ENCODE measurements at places on chromosomes 5 and 9.

DNA sequence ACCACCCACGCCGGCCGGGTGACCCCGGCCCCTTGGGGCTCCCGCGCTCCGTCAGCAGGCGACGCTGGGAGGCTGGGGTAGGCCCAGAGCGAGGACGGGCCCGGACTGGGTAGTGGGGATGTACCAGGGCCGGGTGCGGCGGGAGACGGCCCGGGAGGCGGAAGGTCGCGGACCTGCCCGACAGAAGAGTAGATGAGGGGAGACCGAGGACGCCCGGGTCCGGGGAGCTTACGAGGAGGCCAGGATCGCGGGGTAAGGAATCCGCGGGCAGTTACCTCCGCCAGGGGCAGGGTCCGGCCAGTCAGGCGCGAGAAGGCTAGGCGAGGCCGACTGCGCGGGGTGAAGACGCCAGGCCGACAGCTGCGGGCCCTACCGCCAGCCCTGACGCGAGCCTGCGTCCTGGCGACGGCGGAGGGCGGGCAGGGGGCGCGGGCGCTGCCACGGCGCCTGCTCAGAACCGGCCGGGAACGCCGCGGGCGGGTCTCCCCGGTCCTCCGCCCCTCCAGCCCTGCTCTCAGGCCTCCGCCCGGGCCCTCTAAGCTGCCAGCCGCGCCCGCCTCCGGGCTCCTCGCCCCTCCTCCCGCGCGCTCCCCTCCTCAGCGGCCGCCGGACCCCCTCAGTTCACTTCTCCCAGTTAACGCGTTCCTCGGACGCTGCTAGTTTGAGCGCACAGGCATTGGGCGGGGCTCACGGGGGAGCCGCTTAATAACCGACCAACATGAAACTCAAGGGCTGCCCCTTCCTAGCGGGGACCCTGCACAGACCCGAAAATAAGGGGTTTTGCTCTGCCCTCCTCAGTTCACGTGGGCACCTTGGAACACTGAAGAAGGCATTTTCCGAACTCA, at the start of gene CPLANE1:
Gene CPLANE1 (minus strand): TSS at position 407 of the 845 bp plus-strand sequence. CDS start 1,678 bp downstream, outside the sequence.
- DNase-seq = peak; percentile 32

DNA sequence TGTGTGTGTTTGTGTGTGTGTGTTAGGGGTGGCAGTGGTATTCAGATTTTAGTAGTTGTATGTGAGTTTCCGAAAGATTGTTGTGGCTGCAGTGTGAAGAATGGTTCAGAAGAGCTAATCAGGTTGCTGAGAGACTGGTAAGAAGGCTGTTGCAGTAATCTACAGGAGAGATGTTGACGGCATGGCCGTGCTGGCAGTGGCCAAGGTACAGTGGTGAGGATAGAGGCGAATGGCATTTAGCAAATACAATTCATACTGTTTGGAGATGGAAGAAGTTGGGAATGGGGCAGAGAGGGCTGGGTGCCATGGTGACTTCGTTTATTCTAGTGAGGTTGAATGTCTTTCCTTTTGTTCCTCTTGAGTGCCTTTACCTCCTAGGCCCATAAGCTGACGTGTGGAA, 77.5 kb upstream of the SPATA31D4 start:
- DNase-seq = no peak

GRCh38 chr5:111681414-111682120, 75.4 kb downstream of the NREP start:
- no peak for DNase-seq

DNA sequence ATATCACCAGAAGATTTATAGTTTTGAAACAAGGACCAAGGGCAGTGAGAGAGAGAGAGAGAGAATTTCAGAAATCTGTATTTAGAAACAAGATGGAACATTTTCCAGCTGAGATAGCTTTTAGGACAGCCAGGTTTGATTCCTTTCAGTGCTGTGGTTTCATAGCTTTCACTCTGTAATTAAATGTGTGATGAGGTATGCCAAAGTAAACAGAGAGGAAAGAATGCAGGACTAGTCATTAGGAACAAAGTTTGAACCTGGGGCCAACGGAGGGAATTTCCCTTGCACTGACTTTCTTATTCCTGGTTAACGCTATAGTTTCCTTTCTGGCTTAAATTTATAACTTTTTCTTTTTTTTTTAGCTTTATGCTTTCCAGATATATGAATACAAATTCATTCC, 10.0 kb upstream of the CCL28 start:
- no peak for DNase-seq

GRCh38 chr5:146828385-146828784, 50.2 kb downstream of the PPP2R2B start:
- DNase-seq = no peak

GRCh38 chr5:154541553-154541952, 63.5 kb upstream of the HAND1 start:
- DNase-seq = no peak

- no peak for DNase-seq
These were observed 3.6 kb downstream of the GOLPH3 start for GRCh38 chr5:32170303-32171151.

DNA sequence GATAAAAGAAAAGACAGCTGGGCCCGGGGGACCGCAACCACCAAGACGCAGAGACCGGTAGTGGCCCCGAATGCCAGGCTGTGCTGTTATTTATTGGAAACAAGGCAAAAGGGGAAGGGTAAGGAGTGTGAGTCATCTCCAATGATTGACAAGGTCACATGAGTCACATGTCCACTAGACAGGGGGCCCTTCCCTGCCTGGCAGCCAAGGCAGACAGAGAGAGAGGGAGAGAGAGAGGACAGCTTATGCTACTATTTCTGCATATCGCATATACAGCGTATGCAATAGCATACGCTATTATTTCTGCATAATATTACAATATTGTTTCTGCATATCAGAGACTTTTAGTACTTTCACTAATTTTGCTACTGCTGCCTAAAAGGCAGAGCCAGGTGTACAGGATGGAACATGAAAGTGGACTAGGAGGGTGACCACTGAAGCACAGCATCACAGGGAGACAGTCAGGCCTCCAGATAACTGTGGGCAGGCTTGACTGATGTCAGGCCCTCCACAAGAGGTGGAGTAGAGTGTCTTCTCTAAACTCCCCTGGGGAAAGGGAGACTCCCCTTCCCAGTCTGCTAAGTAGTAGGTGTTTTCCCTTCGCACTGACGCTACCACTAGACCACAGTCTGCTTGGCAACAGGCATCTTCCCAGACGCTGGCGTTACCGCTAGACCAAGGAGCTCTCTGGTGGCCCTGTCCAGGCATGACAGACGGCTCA, 50.3 kb downstream of the RFX3 start:
- DNase-seq = no peak

- no peak for DNase-seq
These were observed 84.9 kb downstream of the PRELID2 start for GRCh38 chr5:145750199-145750598.

GRCh38 chr5:107570181-107570580, 100.6 kb downstream of the EFNA5 start:
- DNase-seq = no peak

- DNase-seq = no peak
These were observed 67.4 kb downstream of the CTSL start for GRCh38 chr9:87793292-87793691.

- DNase-seq = no peak
These were observed 923.6 kb upstream of the DMAC1 start for GRCh38 chr9:8723195-8723594.

- no peak for DNase-seq
These were observed 36.7 kb upstream of the HMHB1 start for GRCh38 chr5:143775258-143775657.

GRCh38 chr9:108074900-108075299, 585.3 kb upstream of the KLF4 start:
- DNase-seq = no peak

DNA sequence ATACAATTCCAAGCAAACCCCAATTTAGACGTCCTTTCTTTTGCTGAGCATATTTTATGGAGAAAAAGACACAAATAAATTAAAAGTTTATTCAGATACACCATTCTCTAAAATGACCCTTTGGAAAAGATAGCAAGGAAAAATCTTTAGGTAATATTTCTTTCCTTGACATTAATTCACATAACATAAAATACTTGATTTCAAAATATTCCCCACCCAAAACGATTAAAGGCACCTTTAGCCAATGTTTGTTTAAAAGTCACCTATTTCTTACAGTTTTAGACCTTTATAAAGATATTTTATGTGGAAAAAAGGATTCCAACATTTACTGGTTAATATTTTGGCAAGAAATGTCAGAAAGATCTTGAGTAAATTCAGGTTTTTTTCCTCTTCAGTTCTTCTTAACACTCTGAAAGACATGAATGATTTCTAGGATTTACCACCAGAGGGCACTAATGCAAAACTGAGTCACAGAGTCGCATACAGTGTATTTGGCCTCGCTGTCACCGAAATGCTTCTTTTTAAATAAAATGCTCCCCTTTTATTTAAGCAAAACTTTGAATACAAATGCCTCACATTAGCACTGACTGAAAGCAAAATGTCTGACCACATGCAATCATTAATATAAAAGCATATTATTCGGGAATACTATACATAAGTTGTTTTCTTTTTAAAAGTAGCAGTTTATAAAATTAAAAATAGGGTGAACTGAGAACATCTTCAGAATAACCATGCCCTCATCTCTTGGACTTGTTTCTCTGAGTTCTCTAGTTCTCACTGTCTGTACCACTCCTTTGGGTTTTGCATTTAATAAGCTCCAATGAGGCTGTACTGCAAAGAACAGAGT, 122.5 kb downstream of the SLC1A3 start:
- no peak for DNase-seq

GRCh38 chr5:36900283-36900682, 23.7 kb downstream of the NIPBL start:
- DNase-seq = no peak

GRCh38 chr9:15505921-15506320, 4.8 kb downstream of the PSIP1 start:
- no peak for DNase-seq

- DNase-seq = no peak
These were observed 284.2 kb downstream of the MAST4 start for GRCh38 chr5:66880401-66880800.

GRCh38 chr5:4020400-4020799, 424.8 kb downstream of the IRX1 start:
- no peak for DNase-seq

- DNase-seq = peak; percentile 42
These were observed 25.2 kb upstream of the TNFAIP8 start for GRCh38 chr5:119330367-119331183.

GRCh38 chr9:110143485-110143884, 64.5 kb downstream of the C9orf152 start:
- DNase-seq = no peak

- DNase-seq = no peak
These were observed 289.3 kb upstream of the TAS2R1 start for GRCh38 chr5:9919306-9920030.

- no peak for DNase-seq
These were observed 468.2 kb upstream of the MEF2C start for GRCh38 chr5:89351222-89351621.

GRCh38 chr5:107474361-107474715, 196.4 kb downstream of the EFNA5 start:
- no peak for DNase-seq

GRCh38 chr5:41924526-41924871, 582 bp upstream of the FBXO4 start:
- DNase-seq = no peak

DNA sequence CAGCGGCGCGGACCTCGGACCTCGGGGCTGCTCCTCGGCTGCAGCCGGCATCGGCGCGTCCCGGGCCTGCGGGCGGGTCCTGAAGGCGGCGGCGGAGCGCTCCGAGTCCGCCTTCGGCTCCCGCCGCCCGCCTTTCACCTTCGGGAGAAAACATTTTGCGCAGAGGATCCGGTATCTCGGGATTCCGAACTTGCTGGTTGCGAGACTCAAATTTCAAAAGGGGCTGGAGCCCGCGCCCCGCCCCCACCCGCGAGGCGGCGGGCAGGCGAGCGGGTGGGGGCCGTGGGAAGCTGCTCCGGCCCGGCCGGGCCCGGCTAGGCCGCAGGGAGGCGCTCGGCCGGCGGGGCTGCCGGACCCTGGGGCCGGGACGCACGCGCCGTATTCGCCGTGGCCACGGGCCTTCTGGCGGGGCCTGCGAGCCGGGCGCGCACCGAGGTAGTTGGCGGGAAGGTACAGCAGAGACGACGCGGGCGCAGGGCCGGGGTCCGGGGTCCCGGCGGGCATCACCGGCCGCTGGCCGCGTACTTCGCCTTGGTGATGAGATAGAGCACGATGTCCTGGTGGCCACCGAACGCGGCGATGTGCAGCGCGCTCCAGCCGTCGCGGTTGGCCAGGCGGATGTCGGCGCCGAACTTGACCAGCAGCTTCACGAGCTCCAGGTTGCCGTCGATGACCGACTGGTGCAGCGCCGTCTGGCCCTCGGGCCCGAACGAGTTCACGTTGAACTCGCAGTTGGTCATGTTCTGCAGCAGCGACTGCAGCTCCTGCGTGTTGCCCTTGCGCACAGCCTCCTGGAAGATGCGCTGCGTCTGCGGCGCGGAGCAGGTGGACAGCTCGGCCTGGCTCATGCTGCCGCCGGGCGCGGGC, 757 bp downstream of the NRARP start:
- DNase-seq = no peak

GRCh38 chr9:696332-697323, 144.9 kb upstream of the DMRT1 start:
- no peak for DNase-seq

GRCh38 chr9:110330484-110331105, 7.1 kb downstream of the TXNDC8 start:
- no peak for DNase-seq

GRCh38 chr5:68170826-68171558, 44.6 kb upstream of the PIK3R1 start:
- DNase-seq = no peak

- no peak for DNase-seq
These were observed 8.2 kb upstream of the EPB41L4B start for GRCh38 chr9:109328978-109329637.

GRCh38 chr9:96398582-96399324, 15.2 kb upstream of the SLC35D2 start:
- no peak for DNase-seq

- no peak for DNase-seq
These were observed 87.9 kb downstream of the CEMIP2 start for GRCh38 chr9:71680189-71680980.

DNA sequence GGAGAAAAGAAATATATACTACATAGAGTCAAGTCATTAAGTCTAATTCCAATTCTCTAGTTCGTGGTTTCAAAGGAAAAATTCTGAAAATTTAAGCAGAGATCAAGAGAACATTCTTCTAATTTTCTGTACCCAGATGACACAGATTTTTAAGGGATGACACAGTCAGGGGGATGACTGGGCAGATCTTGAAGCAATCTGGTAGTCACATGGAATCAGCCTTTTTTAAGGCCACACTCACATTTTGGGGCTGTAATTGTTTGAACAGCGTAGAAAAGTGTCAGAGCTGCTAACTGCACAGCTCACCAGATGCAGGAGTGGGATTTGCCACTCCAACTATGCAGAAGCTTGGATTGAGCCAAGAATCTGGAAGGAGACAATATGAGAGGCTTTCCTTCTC, 20.4 kb downstream of the PDE4D start:
- DNase-seq = no peak

DNA sequence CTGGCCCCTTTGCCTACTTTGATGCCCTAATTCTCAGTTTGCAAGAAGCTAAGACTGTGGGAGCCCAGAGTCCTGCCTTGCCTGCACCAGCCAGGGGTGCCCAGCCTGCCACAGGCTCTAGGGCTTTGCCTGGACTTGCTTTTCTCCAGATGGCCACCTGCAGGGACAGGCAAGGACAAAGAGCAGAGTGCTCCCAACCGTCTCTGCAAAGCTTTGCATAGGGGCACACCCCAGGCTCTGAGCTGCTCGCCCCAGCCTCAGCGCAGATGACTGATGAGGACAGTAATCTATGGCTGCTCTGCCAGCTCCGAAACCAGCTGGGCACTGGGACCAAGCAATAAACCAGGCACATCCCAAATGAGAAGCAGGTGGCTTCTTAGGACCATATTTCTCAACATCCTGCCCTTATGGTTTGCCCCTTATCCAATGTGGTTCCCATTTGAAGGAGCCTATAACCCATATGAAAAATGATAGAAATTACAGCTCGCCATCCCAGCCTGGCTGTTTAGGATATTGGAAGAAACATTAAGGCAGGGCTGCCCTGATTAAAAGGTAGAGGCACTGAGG, 25.4 kb upstream of the TCF7 start:
- DNase-seq = no peak
